ENCODE measurements at places on chromosomes 16 and 17.
A peak's percentile ranks its signal among the peaks of the same experiment; 100 is the strongest.

DNA sequence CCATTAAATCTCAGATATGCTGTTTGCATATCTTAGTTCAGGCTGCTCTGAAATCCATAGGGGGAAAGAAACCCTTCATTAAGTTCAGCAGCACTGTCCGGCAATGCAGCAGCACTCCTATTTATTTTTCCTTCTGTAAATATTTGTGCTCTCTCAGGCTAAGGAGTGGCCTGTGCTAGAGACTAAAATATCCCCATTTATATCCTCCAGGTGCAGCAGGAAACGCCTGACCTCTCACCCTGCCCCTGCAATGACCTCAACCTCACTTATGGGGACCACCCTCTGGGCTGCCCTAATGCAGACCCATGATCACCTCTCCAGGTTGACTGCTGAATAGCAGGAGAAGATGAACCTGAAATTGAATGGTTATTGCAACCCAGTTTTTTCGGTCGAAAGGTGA, 165.0 kb upstream of the ELAC2 start:
- no peak for DNase-seq

- no peak for DNase-seq
These were observed 3.6 kb upstream of the MEOX1 start for GRCh38 chr17:43665084-43665936.

- no peak for DNase-seq
These were observed 37.4 kb upstream of the CDH13 start for GRCh38 chr16:82589407-82589806.

- DNase-seq, result no peak
These were observed 199.5 kb downstream of the SNX29 start for GRCh38 chr16:12176051-12176450.

DNA sequence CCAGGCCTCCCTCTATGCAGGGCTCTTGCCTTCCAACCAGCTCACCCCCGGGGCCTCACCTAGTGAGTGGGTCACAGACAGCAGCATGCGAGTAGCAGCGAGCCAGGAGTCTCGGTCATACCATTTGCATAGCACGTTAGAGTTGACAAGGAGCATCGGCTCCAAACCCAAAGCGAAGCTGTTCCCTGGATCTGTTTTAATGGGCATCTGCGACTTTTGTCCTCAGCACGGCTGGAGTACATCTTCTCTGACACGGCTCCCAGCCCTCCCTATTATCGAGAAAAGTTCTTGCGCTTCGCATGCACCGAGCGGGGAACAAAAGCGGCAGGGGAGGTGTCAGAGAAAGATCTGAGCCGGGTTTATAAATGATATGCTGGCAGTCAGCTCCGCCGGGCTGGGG, 253.3 kb downstream of the MAF start:
- DNase-seq, result no peak

DNA sequence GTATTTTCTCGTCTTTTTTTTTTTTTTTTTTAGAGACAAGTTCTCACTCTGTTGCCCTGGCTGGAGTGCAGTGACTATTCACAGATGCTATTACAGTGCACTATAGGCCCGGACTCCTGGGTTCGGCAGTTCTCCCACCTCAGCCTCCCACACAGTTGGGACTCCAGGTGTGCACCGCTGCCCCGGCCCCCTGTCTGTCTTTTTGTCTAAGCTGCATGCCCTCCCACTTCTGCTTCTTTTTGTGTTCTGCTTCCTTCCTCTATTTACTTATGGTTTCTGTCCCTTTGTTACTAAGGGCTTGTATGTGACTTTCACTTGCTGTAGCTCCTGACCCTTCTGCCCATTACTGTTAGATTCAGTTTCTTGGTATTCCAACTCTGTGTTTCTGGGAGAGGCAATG, 20.5 kb downstream of the SLC7A6 start:
- no peak for DNase-seq

GRCh38 chr16:70018254-70018653, 67.1 kb downstream of the CLEC18A start:
- peak; percentile 9 for DNase-seq

DNA sequence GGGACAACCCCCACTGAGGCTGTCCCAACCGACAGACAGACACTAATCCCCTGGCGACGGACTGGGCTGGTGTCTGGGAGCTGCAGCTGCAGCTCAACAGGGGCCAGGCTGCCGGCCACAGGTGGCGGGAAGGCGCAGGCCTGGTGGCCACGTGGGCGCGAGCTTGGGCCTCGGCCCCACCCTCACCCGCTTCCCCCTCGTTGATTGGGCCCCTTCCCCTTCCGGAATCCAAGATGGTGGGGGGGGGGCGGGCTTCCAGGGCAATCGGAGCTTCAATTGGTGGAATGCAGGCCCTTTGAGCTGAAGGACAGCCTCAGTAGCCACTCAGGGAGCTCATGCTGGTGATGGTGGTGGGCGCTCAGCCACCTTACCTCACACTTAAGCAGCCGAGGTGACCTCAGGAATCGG, 8.7 kb upstream of the TBX4 start:
- DNase-seq, result no peak

- no peak for DNase-seq
These were observed 491 bp downstream of the GAS7 start for GRCh38 chr17:10197721-10198508.

GRCh38 chr16:84881702-84882521, 62.1 kb downstream of the CRISPLD2 start:
- peak; percentile 90 for DNase-seq

- no peak for DNase-seq
These were observed 80.1 kb downstream of the CLEC16A start for GRCh38 chr16:11024333-11025053.
